ENCODE measurements at places on chromosomes 3 and 15.

GRCh38 chr3:80526153-80526552, 758.4 kb upstream of the ROBO1 start:
- no peak for DNase-seq

GRCh38 chr3:9347887-9348286, 15.0 kb upstream of the THUMPD3 start:
- DNase-seq = no peak

- DNase-seq = no peak
Observed at GRCh38 chr3:42983927-42984326, 4.8 kb downstream of the GASK1A start.

DNA sequence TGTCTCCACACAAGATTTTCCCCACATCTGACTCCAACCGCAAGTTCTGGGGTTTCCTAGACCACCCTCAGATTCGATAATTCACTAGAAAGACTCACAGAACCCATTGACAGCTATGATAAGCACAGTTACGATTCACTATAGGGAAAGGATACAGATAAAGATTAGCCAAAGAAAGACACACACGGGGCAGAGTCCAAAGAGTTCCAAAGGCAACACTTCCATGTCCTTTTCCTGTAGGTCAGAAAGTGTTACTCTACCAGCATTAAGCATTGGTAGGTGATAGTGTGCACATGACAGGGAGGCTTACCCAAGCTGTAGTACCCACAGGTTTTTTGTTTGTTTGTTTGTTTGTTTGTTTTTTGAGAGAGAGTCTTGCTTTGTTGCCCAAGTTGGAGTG, 48.1 kb downstream of the PHLDB2 start:
- DNase-seq = no peak

GRCh38 chr3:120102674-120103073, 8.4 kb upstream of the GSK3B start:
- DNase-seq = peak; percentile 18

DNA sequence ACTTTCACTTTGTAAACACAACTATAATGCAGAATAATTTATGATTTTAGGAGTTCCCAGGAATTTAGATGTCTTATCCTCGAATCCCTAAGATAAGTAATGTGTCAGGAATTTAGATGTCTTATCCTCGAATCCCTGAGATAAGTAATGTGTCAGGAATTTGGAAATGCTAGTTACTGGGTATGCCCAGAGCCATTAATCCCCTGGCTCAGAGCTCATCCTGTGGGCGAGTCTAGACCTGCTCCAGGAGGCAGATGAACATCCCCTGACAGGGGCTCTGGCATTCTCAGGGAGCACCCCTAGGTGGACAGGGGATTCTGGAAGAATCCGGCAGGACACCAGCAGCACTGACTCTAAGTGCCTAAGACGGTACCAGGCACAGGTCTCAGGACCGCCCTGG, 163.3 kb downstream of the ARRDC4 start:
- DNase-seq = no peak

- DNase-seq = no peak
Observed at GRCh38 chr3:196268284-196269163, 19.0 kb downstream of the PCYT1A start.

- DNase-seq = no peak
Observed at GRCh38 chr3:166322391-166322790, 485.2 kb upstream of the BCHE start.

GRCh38 chr3:71436337-71436736, 147.2 kb downstream of the FOXP1 start:
- no peak for DNase-seq

- no peak for DNase-seq
Observed at GRCh38 chr3:43268636-43269035, 17.7 kb upstream of the SNRK start.

- peak; percentile 84 for DNase-seq
Observed at GRCh38 chr15:61318301-61318700, 89.2 kb upstream of the RORA start.

GRCh38 chr3:6282918-6283317, 578.0 kb upstream of the GRM7 start:
- no peak for DNase-seq

GRCh38 chr3:9951962-9952805, at the start of gene PRRT3:
Gene PRRT3, minus strand, starts transcription at chr3:9952408. Its CDS starts 2,293 bp downstream, at chr3:9950115.
- DNase-seq = peak; percentile 2

DNA sequence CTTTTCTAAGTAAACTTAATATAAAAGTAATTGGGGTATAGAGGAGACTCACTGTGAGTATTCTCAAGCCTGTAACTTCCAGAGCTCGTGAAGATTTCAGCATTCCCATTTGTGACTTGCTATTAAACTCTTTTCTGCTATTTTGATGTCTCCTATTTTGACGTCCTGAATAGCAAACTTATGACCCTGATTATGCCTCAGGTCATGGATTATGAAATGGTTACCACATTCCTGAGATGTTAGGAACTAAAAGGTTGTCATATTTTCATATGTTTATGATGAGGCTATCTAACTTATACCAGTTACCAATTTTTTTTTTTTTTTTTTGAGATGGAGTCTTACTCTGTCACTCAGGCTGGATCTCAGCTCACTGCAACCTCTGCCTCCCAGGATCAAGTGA, 105.5 kb downstream of the ATG7 start:
- no peak for DNase-seq

- DNase-seq = no peak
Observed at GRCh38 chr15:43204016-43204901, 16.6 kb downstream of the EPB42 start.

- no peak for DNase-seq
Observed at GRCh38 chr15:76057332-76058000, 2.3 kb upstream of the TMEM266 start.

DNA sequence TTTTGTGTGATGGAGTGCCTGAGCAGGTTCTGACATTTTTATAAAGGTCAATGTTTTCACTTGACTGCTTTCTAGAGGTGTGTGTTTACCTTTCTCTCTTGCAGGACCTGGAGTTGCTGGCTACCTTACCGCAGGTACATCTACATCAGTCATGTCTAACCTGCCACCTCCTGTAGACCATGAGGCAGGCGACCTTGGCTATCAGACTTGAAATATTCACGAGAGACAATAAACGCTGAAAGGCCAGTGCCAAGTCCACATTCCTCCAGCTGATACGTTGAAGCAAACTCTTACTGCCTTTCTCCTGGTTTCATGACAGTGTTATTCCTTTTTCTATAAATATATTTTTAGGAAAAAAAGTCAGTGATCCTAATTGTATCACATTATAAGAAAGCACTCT, 59.0 kb upstream of the ACKR4 start:
- no peak for DNase-seq

- no peak for DNase-seq
Observed at GRCh38 chr3:17129556-17129955, 244.8 kb downstream of the PLCL2 start.

DNA sequence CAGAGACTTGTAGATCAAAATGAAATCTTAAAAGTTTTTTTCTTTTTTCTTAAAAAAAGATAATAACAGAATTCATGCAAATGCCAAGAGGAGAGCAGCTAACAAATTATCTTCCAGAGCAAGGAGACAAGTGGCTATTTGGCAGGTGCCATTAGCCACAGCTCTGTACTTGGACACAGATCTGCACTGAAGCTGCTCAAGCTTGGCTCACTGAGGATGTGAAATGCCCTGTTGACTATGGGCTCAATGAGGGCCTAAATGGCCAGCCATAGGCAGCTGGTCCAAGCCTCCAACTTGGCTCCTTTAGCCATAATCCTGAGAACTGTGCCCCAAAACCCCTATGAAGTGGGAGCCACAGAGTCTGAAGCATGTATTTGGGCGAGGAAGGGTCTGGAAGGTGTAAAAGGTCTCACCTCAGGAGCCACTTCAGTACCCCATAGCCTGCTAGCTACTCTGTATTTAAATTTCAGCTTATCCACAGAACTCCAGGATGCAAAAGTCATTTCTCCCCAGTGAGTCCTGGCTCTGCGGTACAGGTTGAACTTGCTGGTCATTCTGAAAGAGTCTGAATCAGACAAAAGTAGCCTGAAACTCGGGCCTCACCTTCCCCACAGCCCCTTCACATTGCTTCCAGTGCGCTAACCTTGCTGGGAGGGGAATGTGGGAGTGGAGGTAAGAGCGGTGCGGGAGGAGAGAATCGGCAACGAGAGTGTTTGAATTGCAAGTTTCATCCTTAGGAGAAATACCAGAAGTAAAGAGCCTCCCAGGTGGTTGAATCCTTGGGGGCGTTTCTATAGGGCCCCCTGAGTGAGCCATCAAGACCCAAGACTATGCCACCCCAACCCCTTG, 48.0 kb downstream of the ZIC4 start:
- no peak for DNase-seq

DNA sequence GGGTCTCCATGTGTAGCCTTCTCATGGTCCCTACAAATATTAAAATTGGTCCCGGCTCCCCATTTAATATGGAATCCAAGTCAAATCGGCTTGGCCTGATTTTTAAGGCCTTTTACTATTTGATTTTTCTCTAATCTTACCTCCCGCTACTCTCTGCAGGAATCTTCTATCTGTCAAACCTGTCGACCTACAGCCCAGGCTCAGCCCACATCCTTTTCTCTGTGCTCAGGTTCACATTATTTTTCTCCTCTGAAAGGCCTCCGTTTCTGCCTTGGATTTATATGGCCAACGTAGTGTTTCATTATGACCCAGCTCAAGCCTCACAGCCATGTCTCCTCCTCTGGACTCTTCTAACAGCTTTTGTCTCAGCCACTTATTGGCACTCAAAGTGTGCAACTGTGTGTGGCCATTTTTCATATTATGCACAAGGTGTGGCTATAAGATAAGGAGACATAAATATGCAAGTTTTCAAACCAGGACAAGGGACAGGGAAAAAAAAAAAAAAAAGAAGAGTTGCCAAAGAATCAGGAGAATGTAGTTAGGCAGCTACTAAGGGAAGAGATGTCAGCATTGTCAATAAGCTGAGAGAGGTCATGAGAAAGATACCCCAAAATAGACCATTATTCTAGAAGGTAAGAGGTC, 2.1 kb upstream of the GLCE start:
- no peak for DNase-seq

DNA sequence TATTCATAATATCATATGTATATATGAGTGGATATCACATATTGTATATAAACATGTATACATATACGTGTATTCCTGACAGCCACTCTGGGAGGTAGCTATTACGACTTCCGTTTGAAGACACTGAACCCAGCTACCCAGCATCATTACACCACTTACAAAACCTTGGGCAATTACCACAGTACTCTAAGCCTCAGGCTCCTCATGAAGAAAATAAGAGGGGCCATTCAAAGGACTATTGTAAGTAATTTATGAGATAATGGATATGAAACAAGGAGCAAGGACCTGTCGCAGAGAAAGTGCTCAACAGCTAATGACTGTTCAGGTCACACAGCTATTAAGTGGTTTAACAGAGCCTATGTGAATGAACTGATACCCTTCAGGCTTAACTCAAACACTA, 52.4 kb downstream of the KCNMB2 start:
- DNase-seq = peak; percentile 31
